ENCODE measurements at places on chromosomes 1 and 21. TPM values are rescaled to one million over a fixed set of nuclear protein-coding genes. Genes with fewer than 3 reads are reported as not detected.

- no peaks in the 10 kb centered on the region for H3K27me3 ChIP-seq
- no peak overlapping the region for H3K4me3 ChIP-seq
- H3K27ac ChIP-seq = no peak overlapping the region
- no peaks in the 10 kb centered on the region for H3K36me3 ChIP-seq
- no peaks in the 10 kb centered on the region for H3K4me1 ChIP-seq
- DNase-seq = no peak
These were observed 44.9 kb downstream of the ROR1 start for GRCh38 chr1:63818567-63819325.

GRCh38 chr21:31750843-31751242 is 18.9 kb upstream of the SCAF4 start:
- H3K4me3 ChIP-seq = no peak overlapping the region
- H3K27ac ChIP-seq = no peak overlapping the region
- H3K27me3 ChIP-seq = peaks cover 3% of the 10 kb centered on the region
- H3K4me1 ChIP-seq = no peaks in the 10 kb centered on the region
- no peak for DNase-seq

KCNE1 gene
- total RNA-seq = 0.53 TPM

FCRLB gene
- 0.62 TPM for total RNA-seq
